CD8-positive, alpha-beta memory T cell (primary cell): ENCODE measurements at places on chromosomes 2 and 18.

GRCh38 chr2:179729966-179730365 lies 131.4 kb downstream of the ZNF385B start:
- no peak for DNase-seq

DNA sequence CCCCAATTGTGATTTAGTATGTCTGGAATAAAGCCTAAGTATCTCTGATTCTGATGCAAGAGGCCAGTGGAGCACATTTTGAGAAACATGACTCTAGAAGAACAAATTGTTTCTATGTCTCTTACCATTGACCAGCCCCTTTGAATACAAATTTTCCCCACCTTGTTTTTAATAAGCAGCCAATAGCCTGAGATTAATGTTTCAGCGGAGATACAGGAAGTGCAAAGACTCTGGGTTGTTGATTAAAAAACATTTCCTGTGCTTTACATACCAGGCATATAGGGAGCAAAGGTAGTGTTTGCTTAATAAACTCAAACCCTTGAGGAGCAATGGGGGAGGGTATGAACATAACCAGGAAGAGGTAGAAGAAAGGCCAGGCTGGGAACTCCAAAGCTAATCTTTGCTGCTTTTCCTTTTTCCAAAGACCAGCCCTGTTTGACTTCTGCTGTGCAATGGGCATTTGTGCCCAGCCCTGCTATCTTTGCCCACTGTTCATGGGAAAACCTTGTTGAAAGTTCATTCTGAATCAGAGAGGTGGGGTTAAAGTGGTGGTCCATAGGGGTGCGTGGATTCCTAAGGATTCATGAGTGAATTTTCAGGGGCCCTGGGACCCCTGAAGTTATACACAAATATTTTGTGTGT lies 29.3 kb downstream of the UPP2 start:
- DNase-seq, result no peak

GRCh38 chr2:40204268-40204667 lies 247.6 kb downstream of the SLC8A1 start:
- no peak for DNase-seq

- DNase-seq, result no peak
Measured at GRCh38 chr2:172856606-172857005, 121.0 kb downstream of the RAPGEF4 start.

DNA sequence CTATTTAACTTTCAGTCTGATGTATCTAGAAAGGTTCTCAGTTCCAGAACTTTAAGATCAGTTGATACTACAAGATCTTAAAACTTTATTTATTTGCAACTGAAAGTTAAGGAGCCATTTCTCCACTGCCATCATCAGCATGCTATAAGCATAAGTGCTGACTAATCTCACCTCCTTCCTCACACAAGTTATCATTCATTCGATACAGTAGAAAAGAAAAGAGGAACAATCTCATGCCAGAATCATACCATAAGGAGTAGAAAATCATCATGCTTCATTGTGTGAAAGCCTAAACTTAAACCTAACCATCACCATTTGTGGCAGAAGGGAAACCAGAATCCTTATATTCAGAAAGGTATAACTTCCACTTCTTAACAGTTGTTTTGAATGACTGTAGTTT lies 176.6 kb upstream of the NRXN1 start:
- no peak for DNase-seq

DNA sequence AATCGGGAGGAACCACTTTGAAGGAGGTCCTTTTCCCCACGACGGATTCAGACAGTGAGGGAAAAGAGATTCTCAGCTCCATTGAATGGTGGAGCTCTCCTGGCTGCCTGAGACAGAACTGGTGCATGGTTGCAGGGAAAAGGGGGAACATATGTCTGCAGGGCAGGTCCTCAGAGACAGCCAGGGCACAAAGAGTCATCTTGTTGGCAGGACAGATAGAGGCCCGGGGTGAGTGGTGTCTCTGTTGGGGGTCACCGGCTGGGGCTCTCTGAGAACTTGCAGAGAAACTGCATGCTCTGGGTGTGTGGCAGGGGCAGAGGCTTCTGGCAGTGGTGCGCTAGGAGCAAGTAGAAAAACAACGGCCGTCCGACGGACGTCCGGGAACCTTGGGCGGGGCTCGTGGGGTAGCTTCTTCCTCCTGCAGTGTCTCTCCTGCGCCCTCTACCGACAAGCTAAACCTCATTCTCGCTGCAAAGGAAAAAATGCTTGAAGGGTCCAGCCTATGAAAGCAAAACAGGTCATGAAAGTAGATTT lies 94.3 kb downstream of the CDCA7 start:
- DNase-seq, result peak; percentile 51

DNA sequence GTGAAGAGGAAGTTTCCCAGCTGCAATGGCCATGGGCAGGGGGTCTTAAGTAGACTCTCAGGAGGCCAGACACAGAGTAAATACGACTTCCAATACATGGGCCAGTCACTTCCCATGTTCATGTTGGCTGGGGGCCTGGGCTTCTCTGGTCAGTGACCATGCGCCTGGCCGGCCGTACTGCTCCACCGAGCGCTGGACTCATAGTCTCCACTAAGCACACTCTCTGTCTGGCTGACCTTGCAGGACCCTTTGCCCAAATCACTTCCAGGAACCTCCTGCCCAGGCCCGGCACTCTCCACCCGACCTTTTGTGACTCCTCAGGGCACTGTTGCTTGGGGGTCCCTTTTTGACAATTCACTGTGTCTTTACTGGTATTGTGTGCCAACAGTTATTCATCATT lies 69.3 kb downstream of the SOWAHC start:
- DNase-seq, result no peak

GRCh38 chr2:120432976-120433815 lies 87.3 kb downstream of the INHBB start:
- no peak for DNase-seq

- no peak for DNase-seq
Measured at GRCh38 chr2:158667586-158667985, 127.5 kb upstream of the DAPL1 start.

DNA sequence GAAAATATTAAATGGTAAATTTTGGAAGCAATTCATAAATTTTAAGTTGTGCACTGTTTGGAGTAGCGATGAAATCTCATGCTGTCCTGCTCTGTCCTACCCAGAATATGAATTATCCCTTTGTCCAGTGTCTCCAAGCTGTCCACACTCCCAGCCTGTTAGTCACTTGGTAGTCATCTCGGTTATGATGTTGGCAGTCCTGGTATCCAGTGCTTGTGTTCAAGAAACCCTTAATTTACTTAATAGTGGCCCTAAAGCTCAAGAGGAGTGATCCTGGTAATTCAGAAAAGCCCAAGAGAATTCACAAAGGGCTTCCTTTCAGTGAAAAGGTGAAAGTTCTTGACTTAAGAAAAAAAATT lies 71.8 kb upstream of the STAM2 start:
- DNase-seq, result no peak

DNA sequence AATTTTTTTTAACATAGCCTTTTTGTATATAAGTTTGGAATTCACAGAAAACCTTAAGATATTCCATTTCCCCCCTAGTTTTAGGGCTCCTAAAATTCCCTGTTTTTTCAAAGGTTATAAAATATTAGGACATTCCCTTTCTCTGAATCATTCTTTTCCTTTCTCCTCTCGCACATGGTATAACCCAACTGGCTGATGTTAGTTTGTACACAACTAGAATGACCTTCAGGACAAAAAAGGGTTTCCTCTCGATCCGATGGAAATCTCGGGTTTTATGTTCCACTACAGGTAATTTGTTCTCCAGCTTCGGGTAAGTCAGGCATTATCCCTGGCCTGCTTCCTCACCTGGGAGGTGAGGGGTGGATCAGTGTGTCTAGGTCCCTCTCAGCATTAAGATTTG lies 215.1 kb downstream of the LDLRAD4 start:
- DNase-seq, result no peak

DNA sequence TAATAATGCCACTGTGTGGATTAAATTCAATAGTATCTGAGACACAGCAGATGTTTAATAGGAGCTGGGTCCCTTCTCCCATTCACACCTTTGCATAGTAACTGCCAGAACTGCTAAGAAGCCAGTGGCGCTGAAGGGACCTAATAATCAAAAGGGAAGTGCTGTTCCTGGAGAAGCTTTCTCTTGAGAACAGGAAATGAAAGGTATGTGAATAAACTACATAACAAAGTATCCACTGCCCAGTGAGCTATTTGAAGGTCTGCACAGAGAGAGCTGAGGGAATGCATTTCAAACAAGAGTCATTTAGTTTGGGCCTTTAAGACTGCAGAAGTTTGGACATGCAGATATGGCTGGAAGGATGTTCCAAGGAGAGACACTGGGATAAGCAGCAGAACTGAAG lies 56.1 kb upstream of the KIDINS220 start:
- DNase-seq, result no peak

DNA sequence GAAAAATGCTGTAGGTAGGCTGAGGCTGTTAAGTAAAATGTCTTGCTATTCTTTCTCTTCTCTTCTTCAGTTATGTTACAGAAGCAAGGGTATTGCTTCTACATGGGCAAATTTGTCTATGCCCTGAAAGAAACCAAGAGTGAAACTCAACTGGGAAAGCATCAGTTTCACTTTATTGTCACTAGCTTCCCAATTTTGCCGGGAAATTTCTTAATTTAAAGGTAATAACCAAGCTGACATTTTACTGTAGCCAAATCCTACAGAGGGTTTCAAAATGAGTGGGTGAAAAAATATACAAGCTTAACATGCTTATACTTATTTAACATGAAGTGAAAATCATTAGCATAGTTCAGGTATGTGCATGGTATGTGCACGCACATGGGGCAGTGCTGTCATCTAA lies 3.2 kb downstream of the TANK start:
- DNase-seq, result no peak

GRCh38 chr2:105590780-105591660 lies 153.7 kb upstream of the NCK2 start:
- DNase-seq, result no peak

DNA sequence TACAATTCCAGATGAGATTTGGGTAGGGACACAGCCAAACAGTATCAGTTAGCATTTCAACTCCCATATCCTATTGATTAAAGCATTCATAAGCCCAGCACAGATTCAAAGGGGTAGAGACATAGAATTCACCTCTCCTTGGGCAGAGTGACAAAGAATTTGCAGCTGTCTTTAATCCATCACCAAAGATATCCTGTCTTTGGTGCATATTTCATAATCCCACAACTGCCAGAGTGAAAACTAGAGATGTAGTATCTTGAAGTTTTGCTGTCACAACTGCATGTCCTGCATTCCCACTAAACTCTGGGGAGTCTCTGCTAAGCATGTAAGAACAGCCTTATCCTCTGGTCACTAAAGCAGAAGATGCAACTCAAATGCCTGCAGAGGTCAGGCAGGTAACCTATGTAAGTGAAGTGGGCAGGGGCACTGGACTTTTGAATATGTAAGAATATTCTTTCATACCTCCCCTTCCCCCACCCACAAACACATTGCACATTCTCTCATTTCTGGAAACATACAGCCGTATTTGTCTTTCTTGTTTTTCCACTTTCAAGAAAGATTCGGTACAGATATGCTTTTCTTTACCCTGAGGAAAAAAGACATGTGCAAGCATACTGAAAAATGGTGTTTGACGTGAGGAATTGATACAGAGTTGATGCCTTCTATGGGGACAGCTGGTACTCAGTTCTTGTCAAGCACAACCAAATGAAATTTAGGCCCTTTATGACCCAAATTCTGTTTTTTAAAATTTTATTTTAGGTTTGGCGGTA lies 283.1 kb downstream of the SP3 start:
- DNase-seq, result no peak

DNA sequence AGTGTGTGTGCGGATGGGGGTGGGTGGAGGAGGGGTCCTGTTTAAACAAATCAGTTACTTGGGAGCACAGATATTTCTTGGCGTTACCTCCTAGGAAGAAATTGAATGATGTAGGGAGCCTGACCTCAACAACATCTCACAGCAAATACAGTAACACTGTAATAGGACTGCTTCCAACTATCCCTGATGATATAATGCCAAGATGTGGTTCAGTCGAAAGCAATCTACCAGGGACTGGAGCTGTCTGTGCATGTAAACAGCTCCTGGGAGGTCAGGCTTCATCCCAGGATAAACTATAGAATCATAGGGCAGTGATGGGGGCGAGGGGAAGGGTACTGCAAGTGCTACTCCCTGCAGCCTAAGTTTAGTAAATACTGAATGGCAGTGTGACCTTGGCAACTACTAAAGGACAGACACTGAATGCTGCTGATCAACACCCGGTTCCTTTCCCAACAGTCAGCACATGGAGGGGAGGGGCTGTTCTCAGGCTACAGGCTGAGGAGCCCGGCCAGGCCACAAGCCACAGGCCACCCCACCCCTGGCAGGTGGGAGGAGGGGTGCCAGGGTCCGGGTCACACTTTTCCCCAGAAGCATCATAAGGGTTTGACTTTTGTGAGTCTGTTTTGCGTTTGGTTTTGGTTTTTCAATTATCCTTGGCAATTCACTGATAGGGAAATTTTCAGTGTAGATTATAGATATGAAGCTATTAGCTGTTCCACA lies 85.3 kb upstream of the ZNF397 start:
- DNase-seq, result no peak

DNA sequence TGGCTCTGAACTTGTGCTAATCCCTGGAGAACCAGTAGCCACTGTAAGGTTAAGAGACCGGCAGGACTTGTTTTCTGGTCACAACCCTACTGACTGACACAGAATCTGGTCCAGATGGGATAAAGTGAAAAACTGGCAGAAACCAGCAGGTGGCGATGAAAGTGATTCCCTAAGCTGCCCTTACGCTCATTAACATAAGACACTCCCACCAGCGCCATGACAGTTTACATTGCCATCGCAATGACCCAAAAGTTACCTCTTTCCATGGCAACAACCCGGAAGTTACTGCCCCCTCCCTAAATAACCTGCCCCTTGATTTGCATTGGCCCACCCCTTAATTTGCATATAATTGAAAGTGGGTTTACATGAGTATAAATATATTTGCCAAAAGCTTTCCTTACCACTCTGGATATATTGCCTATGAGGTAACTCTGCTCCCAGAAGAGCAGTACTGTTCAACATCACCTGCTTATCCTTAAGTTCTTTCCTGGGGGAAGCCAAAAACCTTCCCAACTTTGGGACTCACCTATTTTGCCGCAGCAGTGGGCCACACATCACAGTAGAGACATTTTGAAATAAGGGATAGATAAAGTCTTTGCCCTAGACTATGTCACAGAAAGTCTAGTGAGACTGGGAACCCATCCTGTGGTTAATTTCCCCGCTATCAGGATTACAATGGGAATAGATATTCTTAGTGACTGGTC lies 35.8 kb upstream of the AFF3 start:
- no peak for DNase-seq

- DNase-seq, result no peak
Measured at GRCh38 chr2:37827911-37828511, 97.1 kb upstream of the RMDN2 start.

DNA sequence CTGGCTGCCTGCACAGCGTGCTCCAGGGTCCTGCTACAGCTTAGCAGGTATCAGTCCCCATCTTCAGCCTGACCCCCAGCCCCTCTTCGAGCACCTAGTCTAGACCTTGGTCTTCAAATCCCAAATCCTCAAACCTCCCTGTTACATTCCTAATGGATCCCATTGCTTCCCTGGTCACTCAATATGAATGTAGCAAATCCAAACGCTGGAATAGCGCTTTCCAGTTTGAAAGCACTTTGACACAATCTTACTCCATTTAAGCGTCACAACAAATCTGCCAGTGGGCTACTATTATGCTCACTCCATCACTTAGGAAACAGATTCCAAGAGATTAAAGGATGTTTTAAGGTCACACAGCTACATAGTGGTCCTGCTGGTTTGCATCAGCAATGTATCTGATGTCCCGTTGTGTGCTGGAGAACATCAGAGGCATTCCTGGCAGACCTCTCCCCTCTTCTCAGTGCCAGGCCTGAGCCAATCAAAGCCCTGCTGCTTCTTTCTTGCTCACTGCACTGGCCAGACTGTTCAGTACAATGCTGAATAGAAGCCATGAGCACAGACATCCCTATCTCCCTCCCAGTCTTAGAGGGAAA lies 11.1 kb upstream of the INO80C start:
- no peak for DNase-seq

GRCh38 chr2:207847807-207848544 lies 78.3 kb upstream of the FZD5 start:
- DNase-seq, result no peak
